ENCODE measurements at places on chromosomes 2 and 18.
A peak's percentile ranks its signal among the peaks of the same experiment; 100 is the strongest.

- no peak for DNase-seq
Observed at GRCh38 chr18:60577457-60577856, 204.9 kb upstream of the MC4R start.

DNA sequence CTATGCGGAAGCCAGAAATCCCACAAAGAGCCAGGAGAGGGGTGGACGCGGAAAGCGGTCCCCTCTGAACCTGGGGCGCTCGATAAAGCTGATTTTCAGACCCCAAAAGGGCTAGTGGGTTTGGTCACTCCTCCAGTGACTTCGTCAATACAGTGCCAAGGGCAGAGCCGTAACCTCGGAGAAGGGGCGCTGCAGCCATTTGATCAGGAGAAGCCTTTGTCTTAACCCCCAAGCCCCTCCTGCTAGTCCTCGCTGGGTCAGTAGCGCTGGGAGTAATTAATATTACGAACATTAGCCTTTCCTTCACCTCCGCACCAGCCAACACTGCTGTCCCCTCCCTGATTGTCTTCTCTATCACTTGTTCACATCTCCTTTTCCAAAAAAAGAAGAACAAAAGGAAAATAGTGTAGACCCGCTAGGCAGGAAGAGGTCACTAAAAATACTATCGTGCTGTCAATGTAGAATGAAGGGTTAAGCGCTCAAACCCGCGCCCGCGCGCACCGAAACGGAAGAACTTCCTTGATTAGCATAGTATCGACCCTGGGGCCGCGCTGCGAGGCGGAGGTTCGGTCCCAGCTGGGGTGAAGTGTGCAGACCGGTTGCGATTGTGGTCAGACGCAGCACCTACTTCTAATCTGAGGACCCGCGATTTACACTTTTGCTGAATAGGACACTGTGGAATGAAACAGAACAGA, 63.2 kb upstream of the MAPRE2 start:
- DNase-seq, result peak; percentile 22

DNA sequence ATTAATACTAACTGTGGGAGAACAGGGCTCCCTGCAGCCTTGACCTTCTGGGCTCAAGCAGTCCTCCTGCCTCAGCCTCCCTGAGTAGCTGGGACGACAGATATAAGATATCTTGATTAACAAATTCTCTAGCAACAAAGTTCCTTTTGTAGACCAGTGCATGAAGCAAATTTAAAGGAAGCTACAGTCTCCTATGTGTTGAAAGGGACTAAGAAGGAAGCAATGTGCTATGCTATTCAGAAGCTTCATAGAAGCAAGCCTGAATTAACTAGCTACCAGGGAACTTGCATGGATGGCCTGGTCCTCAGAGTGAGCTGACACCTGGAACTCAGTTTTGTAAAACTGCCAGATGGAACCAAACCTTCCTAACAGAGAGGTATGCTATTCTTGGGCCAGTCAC, 33.2 kb downstream of the RAPH1 start:
- no peak for DNase-seq

DNA sequence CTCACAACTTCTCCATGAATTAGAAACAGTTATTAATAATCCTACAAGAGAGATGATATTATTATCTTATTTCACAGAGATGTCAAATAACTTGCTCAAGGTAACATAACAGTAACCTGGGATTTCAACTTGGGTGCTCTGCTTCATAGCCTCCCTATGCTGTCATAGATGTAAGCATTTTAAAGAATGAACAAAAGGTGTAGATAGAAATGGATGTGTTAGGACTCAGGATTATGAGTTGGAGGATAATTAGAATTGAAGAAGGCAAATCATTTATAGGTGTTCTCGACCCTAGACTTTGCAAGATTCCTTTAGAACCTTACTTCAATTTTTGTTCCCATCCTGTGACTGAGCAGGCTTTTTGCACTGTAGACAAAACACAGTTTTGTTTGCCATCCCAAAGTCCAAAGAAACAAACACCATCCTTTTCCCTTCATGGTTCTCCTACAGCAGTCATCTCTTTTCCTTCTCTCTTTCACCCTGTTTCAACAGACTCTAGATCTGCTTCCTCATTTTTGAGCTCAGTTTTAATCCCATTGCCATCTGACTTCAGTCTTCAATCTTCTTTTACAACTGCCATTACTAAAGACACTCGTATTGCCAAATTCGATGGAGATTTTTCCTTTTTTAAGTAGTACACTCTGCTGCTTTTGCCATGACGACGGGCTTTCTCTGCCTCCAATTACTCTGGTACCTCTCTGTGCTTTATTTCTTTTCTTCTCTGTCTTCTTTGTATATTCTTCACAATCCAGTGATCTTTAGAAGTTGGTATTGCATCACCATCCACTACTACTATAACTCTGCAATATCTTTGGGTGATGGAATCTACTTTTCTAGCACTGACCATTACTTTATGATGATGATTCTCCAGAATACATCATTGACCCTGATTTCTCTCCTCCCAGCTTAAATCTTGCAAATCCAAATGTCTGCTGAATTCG, 4.5 kb downstream of the HNMT start:
- no peak for DNase-seq

DNA sequence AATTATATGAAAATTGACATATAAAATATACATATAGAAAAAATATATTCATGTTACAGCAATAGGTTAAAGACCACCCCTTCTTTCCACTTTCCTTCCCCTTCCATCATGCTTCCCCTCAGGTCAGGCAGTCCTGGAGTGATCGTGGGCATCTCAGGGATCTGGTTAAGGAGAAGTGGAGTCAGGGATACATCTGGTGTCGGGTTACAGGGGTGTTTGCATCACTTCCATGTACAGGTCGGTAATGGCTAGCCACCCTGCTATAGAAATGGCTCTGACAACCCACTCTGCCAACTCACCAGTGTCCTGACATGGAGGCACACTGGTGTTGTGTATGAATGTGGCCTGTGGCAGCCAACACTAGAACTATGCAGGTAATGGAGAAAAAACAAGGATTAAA, 36.3 kb upstream of the LGALSL start:
- DNase-seq, result no peak

GRCh38 chr2:49794396-49794795, 640.1 kb upstream of the FSHR start:
- peak; percentile 35 for DNase-seq

DNA sequence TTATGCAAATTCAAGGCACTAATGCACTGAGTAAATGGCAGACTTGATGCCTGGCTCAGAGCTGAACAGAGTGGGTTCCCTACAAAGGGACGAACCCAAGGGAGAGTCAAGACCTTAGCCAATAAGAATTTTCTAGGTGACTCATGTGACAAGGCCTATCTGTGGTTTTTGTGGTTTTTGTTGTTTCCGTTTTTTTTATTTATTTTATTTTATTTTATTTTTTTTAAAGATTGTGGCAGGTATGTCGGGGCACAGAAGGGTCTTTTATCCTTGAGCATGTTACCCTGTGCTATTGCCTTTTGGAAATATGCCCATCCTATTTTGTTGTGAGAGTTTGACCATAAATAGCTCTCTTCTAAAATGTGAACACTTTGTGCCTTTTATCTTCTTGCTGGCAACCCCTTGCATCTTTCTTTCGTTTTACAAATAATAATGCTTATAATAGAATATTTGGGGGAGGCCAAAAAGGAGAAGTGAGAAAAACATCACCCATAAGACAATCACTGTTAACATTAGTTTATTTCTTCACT, 113.4 kb upstream of the AQP4 start:
- DNase-seq, result no peak

DNA sequence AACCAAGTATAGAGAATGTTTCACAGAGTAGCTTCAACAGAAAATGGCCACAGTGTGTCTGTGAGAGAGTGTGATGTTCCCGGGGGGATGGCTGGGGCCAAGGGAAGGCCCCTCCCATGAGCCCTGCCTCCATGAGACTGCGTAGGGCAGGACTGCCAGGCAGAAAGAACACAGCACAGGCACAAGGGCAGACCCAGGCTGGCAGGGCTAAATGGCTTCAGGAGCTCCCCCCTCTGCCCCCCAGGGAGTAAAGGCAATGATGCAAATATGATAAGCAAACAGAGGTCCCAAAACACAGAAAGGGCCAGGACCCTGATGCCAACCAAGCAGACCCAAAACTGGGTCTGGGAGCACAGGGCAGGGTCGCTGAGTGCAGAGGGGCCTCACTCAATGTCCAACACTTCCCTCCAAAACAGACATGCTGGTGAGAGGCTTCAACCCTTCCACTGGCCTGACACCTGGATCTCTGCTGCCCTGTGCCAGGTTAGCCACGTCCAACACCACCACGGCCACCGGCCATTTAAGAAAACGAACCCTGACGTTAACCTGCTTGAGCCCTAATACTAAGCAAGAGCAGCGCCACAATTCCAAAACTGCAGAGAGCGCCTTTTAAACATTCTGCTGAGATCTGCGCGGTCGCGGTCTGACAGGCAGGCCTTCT, 90.3 kb downstream of the HDAC4 start:
- no peak for DNase-seq

DNA sequence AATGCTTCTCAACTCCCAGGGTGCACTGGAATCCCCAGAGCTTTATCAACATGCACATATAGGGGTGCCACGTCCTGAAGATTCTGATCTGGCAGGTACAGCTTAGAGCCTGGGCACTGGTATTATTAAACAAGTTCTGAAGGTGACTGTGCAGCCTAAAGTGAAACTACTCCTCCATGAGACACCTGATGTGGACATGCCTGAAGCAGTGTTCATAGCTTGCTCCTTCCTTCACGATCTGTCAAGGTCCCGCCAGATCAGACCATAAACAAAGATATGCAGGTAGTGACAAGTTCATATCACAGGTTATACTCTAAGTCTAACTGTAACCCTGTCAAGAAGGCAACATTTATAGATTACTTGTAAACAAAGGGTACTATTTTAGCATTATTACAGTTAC, 65.3 kb upstream of the DNER start:
- no peak for DNase-seq

DNA sequence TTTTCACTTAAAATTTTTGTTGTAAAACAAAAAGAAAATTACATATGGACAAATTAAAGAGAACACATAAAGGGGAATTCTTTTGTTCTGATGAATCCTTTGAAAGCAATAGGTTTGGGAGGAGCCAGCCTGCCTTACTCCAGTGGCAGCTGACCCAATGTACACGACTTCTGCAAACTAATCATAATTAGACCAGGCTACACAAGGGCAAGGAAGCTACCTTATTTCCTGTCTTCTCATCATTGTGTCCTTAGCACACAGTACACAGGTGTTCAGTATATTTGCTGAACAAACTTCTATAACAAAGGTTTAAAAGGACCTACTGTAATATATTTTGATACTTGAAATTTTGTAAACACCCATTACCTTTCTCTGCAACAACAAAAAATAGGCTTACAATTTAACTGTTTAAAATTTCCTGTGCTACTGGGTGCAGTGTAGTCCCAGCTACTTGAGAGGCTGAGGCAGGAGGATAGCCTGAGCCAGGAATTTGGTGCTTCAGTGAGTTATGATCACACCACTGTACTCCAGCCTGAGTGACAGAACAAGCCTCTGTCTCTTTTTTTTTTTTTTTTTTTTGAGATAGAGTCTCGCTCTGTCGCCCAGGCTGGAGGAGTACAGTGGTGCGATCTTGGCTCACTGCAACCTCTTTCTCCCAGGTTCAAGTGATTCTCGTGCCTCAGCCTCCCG, 18.9 kb downstream of the KCNG3 start:
- no peak for DNase-seq

GRCh38 chr2:216661639-216662375, 28.6 kb downstream of the IGFBP2 start:
- DNase-seq, result no peak

DNA sequence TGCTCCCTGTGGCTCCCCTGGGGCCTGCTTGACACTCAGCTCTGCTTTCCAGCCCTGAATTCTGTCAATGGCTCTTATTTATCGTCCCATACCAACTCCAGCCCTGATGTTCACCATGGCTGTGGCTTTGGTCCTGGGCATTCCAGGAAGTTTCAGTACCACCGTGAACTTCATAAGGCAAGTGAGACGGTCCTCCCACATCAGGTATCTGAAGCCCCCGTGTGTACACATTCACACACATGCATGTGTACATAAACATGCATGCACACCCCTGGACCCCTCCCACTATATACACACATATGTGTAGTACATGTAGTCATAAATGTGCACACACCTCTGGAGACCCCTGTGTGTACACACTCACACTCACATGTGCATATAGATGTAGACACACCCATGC, 43.3 kb upstream of the PUM2 start:
- no peak for DNase-seq

GRCh38 chr2:27356056-27356381, 545 bp downstream of the GTF3C2 start:
- DNase-seq, result no peak

DNA sequence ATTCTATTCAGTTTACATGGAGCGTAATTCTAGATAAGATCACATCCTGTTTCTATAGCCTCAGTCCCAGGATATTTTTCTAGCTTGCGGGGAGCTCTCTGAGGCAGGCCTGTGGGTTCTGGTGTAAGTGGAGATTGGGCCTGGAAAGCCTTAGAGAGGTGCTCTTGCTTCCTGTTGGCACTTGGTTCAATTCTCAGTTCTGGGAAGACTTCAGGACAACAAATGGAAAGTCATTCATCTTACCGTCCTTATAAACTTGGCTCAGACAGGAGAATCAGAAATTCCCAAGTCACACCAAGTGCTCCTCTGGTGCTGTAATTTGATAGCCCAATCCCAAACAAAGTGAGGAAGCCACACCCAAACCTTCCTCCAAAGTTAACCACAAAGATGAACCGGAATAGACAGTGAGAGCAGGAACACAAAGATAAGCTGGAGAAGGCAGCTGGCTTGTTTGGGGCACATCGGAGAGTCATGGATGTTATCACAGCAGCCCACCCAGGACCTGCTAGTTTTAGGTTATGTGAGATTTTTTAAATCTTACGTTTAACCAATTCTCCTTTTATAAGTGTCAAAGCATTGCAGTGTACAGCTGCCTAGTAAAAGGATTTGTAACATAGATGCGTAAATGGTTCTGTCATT, 144.3 kb upstream of the MAP3K20 start:
- DNase-seq, result peak; percentile 18

- no peak for DNase-seq
Observed at GRCh38 chr2:182330451-182331305, 96.2 kb downstream of the PDE1A start.

All from hindlimb muscle (tissue), 1 donor.